Right atrium auricular region (tissue), 2 donors: ENCODE measurements at places on chromosomes 16 and 17.

DNA sequence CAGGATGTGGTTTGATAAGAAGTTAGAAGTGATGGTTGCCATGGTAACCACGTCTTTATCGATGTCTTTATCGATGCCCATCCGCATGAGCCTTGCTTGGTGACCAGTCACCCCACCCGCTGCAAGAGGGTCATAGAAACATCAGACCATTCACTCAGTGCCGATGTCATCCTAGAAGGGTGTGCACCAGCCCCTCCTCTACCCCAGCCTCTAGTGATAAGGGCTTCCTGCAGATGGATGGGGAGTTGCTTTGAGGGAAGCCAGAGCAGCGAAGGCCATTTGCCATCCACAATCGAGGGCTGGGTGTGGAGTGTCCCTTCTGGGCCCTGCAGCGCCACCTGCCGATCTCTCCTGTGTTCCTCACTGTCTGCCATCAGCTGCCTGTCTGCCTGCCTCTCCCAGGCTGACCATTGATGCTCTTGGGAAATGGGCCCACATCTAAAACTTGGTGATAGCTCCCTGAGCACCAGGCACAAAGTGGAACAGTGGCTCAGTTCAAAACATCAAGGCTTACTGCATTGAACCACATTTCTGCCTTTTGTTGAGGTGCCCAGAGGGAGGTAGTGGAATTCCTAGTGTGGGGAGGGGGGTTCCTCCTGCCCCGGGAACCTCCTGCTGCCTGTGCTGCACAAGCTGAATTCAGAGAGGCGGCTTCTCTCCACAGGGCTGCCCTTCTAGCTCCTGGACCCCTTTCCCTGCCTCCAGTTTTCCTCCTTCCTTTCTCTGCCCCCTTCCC lies 8.9 kb downstream of the CALB2 start:
- H3K27me3 ChIP-seq: no peaks in the 10 kb centered on the region
- no peak overlapping the region for H3K4me3 ChIP-seq
- H3K36me3 ChIP-seq: no peaks in the 10 kb centered on the region
- no peak for DNase-seq
- no peak overlapping the region for H3K27ac ChIP-seq
- H3K4me1 ChIP-seq: no peaks in the 10 kb centered on the region

- H3K4me3 ChIP-seq: no peak overlapping the region
- no peak overlapping the region for H3K27ac ChIP-seq
- peaks cover 10% of the 10 kb centered on the region for H3K4me1 ChIP-seq
- H3K27me3 ChIP-seq: no peaks in the 10 kb centered on the region
Measured at GRCh38 chr17:75927286-75927922, 13.4 kb downstream of the FBF1 start.

GRCh38 chr17:2136241-2136640 lies 81.3 kb downstream of the HIC1 start:
- H3K27ac ChIP-seq: no peak overlapping the region
- H3K4me1 ChIP-seq: peaks cover 20% of the 10 kb centered on the region
- H3K4me3 ChIP-seq: no peak overlapping the region
- H3K27me3 ChIP-seq: no peaks in the 10 kb centered on the region
- no peak for DNase-seq

DNA sequence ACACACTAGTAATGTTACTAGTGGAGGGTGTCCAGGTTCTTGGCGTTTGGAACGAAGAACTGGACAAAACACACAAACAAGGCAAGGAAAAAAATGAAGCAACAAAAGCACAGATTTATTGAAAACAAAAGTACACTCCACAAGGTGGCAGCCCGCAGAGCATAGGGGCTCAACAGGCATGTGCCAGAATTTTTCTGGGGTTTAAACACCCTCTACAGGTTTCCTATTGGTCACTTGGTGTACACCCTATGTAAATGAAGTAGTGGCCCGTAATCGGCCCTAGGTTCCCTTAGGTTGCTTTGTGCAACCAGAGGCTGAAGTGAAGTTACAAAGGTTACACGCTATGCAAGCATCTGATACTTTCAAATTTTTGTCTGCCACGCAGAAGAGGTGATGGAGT lies 8.1 kb downstream of the OR2C1 start:
- no peaks in the 10 kb centered on the region for H3K4me1 ChIP-seq
- no peaks in the 10 kb centered on the region for H3K36me3 ChIP-seq
- no peak for DNase-seq
- no peak overlapping the region for H3K27ac ChIP-seq

DNA sequence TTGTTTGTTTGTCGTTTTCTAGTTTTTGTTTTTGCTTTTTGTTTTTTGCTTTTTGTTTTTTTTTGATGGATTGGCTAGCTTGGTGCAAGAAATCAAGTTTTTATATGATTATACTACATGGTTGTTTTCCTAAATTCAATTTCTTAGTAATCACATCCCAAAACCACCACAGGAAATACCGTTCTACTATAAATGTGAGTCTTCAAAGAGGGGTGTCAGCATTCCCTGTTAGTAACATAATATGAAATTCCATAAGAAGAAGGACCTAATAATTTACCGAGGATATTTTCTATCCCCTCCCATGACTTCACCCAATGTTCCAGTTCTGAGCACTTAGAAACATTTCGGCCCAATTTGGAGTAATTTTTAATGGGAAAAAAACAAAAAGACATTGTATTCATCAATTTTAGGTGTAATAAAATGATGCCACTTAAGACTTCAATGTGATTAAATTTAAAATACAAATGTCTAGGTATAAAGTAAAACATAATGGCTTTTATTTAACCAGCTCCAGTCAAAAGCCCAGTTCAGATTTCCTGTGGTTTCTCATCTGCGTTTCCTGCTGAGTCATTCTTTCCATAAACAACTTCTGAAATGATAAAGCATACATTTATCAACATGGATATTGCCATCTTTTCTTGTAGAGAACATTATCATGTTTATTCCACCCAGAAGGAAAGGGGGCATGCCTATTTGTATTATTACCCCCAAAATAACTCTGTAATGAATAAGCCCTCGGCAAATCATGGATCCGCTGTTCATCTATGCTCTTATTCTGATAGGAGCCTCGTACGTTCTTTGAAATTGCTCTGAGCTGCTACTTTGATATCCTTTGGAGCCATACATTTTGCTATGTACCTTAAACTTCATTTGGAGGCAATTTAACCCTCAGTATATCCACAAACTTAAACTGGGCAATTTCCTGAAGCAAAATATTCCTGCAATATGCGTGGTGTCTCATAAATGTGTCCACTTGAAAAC lies 28.1 kb downstream of the HSBP1 start:
- no peaks in the 10 kb centered on the region for H3K27me3 ChIP-seq
- no peaks in the 10 kb centered on the region for H3K4me1 ChIP-seq
- H3K36me3 ChIP-seq: no peaks in the 10 kb centered on the region
- no peak for DNase-seq
- H3K27ac ChIP-seq: no peak overlapping the region

DNA sequence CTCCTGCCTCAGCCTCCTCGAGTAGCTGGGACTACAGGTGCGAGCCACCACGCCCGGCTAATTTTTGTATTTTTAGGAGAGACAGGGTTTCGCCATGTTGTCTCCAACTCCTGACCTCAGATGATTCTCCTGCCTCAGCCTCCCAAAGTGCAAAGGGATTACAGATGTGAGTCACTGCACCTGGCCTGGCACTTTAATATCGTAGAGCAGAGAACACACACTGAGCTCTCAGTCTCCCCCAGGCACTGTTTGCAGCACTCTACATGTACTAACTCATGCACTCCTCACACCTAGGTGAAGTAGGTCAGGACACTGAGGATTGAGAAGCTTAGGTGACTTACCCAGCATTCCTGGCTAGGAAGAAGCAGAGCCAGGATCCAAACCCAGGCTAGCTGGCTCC lies 15.0 kb downstream of the C17orf100 start:
- H3K36me3 ChIP-seq: no peaks in the 10 kb centered on the region
- no peak for DNase-seq
- no peaks in the 10 kb centered on the region for H3K27me3 ChIP-seq
- no peaks in the 10 kb centered on the region for H3K4me1 ChIP-seq

GRCh38 chr17:81927152-81927652 lies 333 bp downstream of the MAFG start:
- H3K27me3 ChIP-seq: no peaks in the 10 kb centered on the region
- H3K36me3 ChIP-seq: peaks cover 7% of the 10 kb centered on the region
- H3K4me1 ChIP-seq: peaks cover 54% of the 10 kb centered on the region
- no peak for DNase-seq
- peak overlapping the region; percentile 94 for H3K4me3 ChIP-seq
- peak overlapping the region; percentile 94 for H3K27ac ChIP-seq

GRCh38 chr16:78552106-78552675 lies 452.7 kb downstream of the WWOX start:
- DNase-seq: no peak
- H3K4me3 ChIP-seq: no peak overlapping the region
- H3K36me3 ChIP-seq: no peaks in the 10 kb centered on the region
- no peaks in the 10 kb centered on the region for H3K4me1 ChIP-seq
- H3K27me3 ChIP-seq: no peaks in the 10 kb centered on the region

GRCh38 chr16:89761304-89761922 lies 40.1 kb downstream of the ZNF276 start:
- H3K4me3 ChIP-seq: no peak overlapping the region
- no peaks in the 10 kb centered on the region for H3K4me1 ChIP-seq
- no peaks in the 10 kb centered on the region for H3K27me3 ChIP-seq
- no peak for DNase-seq

DNA sequence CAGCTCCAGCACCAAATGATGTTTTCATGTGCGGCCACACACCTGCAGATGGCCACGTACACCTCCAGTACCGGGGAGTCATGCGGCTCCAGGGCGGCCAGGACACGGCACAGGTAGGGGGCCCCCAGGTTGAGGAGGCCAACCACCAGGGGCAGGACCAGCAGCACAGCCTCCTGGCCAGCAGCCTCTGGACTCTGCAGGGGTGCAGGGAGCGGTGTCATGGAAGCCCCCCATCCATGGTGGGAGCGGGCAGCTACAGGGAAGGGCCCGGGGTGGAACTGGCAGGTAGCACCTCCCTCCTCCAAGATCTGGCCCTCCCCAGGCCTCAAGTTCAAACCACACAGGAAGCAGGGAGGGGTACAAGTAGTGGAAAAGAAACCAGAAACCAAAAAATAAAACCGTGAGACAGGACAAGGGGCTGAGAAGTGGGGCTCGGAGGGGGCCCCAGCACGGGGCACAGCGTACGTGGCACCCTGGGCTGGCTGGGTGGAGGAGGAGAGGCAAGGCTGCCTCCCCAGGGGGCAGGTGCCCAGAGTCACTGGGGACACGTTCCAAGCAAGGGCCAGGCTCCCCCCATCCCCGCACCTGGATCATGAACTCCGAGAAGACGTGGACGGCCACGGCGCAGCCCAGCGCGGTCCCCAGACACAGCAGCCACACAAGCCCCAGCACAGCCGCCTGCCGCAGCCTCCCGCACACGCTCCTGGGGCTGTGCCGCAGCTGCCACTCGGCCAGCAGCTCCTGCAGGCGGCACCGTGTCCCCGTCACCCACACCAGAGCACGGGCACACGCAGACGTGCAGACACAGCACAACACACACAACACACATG lies 7.4 kb downstream of the TMC6 start:
- H3K27ac ChIP-seq: no peak overlapping the region
- H3K36me3 ChIP-seq: peaks cover 18% of the 10 kb centered on the region
- no peaks in the 10 kb centered on the region for H3K27me3 ChIP-seq
- H3K4me1 ChIP-seq: no peaks in the 10 kb centered on the region

- no peak for DNase-seq
- no peak overlapping the region for H3K4me3 ChIP-seq
- H3K4me1 ChIP-seq: no peaks in the 10 kb centered on the region
- no peaks in the 10 kb centered on the region for H3K27me3 ChIP-seq
Measured at GRCh38 chr17:6279659-6280058, 155.3 kb downstream of the AIPL1 start.

DNA sequence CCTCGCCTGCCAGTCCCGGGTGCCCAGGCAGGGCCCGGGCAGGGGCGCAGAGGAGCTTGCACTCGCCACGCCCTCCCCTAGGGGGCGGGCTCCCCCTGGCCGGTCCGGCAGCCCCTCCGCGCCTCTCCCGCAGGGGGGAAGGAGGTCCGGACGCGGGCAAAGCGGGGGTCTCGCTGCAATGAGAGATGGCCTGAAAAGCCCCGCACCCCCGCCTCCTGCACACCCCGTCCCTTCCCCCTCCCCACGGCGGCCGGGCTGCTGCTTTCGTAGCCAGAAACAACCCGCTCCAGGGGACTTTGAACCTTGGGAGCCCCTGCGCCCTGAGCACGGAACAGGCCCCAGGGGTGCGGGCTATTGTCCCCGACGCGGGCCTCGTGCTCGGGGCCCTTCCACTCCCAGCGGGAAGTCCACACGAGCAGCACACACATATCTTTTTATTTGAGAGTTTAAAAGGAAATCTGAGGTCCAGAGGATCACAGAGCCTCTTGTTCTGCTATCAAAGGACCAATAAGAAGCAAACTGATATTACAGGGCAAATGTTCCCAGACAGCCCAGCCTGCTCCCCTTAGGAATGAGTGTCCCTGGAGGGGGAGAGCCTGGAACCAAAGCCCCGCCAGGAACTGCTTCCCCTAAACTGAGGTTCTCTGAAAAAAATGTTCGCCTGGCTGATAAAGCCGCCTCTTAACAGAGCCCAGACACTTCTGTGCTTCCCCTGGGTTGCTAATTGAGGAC lies 5.8 kb upstream of the CBX4 start:
- peaks cover 33% of the 10 kb centered on the region for H3K27me3 ChIP-seq
- H3K36me3 ChIP-seq: no peaks in the 10 kb centered on the region

DNA sequence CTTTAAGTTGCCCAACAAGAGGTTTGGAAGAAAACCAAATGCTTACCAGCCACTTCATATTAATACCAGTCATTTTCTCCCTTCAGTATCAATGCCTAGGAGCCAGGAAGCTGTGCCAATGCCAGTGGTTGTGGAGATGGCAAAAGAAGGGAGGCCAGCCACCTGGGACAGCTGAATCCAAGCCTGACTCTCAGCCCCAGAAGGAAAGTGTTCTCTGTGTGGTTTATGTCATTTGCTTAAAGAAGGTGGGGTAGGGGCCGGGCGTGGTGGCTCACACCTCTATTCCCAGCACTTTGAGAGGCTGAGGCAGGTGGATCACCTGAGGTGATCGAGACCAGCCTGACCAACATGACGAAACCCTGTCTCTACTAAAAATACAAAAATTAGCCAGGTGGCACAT lies 13.4 kb downstream of the C17orf78 start:
- no peak for DNase-seq
- no peak overlapping the region for H3K27ac ChIP-seq
- no peak overlapping the region for H3K4me3 ChIP-seq
- H3K4me1 ChIP-seq: peaks cover 19% of the 10 kb centered on the region
- no peaks in the 10 kb centered on the region for H3K36me3 ChIP-seq
- H3K27me3 ChIP-seq: no peaks in the 10 kb centered on the region

- no peaks in the 10 kb centered on the region for H3K27me3 ChIP-seq
- no peaks in the 10 kb centered on the region for H3K36me3 ChIP-seq
Measured at GRCh38 chr17:54537656-54538055, 363.0 kb upstream of the TOM1L1 start.
